ENCODE measurements at places on chromosomes 2 and 18. TPM values are rescaled to one million over a fixed set of nuclear protein-coding genes. Genes with fewer than 3 reads are reported as not detected.

Gene POMC
- not detected for total RNA-seq

Gene C2orf81
- 9.8 TPM for total RNA-seq

Gene RAB6C
- not detected for total RNA-seq

Gene VAMP8
- total RNA-seq, result 124 TPM

Gene OTOS
- not detected for total RNA-seq

Gene UGT1A8
- total RNA-seq, result 0.17 TPM

Gene STARD6
- not detected for total RNA-seq

Gene MAPRE3
- total RNA-seq, result 17.1 TPM

Gene GAL3ST2
- 3.9 TPM for total RNA-seq

Gene CD8B
- total RNA-seq, result not detected

Measured in PC-9 (cell line).